ENCODE measurements at places on chromosomes 3 and 15. TPM values are rescaled to one million over a fixed set of nuclear protein-coding genes. Genes with fewer than 3 reads are reported as not detected.

ZNF280D gene
- total RNA-seq, result 14.7 TPM

CTXN2 gene
- 0.02 TPM for total RNA-seq

CACNA2D2 gene
- 0.42 TPM for total RNA-seq

COLQ gene
- total RNA-seq, result 0.44 TPM

ANKRD34C gene
- total RNA-seq, result not detected

ZDHHC23 gene
- total RNA-seq, result 4.3 TPM

COL8A1 gene
- not detected for total RNA-seq

PLS1 gene
- 17.6 TPM for total RNA-seq

TNIK gene
- total RNA-seq, result 2.2 TPM

AMIGO3 gene
- total RNA-seq, result 0.59 TPM

SIDT1 gene
- total RNA-seq, result 0.19 TPM

COL7A1 gene
- total RNA-seq, result 199 TPM
